ENCODE measurements at places on chromosomes 7 and 10.

DNA sequence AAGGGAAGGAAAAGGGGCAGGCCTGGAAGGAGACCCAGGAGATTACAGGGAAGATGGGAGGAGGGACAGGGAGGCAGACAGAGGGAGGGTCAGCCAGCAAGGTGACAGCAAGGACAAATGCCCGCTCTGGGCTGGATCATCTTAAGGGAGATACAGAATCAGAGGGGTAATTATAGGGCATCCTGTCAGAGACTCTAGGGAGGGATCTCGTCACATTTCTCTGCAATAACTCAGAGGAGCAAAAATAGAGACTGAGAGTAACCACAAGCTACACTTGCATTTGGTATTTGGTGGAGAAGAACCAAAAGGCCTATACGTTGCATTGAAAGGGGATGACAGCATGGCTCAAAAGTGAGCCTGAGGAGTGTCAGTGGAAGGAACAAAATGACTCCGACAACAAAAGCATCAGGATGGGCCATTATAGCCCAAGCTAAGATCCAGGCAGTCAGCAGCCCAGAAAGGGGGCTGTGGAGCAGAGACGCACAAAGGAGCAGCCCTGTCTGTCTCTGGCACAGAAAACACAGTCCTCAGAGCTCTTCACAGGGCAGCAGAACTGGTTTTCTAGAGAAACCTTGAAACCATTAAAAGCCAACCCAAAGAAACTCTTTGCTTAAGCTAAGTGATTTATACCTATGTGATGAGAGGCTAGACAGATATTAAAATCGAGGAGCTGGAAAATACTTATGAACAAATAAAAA lies 430.2 kb upstream of the VSTM2A start:
- no peak for DNase-seq

GRCh38 chr7:34406848-34407530 lies 251.0 kb upstream of the NPSR1 start:
- no peak for DNase-seq

GRCh38 chr7:4692055-4692454 lies 10.0 kb downstream of the FOXK1 start:
- no peak for DNase-seq

DNA sequence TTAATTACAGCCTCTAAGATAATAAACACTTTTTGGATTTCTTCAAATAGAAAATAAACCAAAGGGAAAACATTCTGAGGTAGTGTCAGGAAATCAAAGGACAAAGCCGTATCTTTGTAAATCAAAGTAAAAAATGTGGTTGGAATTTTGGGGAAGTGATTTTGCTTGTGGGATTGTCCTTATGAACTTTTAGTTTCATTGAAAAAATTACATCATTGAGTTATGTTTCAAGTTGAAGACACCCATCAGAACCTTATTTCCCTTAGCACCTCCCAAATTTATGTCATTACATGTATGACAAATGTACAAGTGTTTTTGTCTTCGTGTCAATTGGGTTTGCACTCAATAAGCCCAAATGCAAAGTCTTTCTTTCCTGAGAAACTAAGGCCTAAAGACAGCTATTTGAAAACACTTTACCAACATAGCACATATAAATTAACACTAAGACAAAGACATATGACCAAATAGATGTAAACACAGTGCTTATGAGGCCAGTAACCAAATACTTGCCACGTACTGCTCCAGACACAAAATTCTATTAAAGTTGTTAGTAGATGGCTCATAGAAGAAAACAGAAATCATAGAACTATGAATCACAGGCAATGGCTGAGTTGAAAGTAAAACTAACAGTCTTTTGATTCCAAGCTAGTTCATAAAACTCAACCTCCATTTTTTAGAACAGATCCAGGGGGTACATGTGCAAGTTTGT lies 26.9 kb upstream of the LAMB4 start:
- no peak for DNase-seq

DNA sequence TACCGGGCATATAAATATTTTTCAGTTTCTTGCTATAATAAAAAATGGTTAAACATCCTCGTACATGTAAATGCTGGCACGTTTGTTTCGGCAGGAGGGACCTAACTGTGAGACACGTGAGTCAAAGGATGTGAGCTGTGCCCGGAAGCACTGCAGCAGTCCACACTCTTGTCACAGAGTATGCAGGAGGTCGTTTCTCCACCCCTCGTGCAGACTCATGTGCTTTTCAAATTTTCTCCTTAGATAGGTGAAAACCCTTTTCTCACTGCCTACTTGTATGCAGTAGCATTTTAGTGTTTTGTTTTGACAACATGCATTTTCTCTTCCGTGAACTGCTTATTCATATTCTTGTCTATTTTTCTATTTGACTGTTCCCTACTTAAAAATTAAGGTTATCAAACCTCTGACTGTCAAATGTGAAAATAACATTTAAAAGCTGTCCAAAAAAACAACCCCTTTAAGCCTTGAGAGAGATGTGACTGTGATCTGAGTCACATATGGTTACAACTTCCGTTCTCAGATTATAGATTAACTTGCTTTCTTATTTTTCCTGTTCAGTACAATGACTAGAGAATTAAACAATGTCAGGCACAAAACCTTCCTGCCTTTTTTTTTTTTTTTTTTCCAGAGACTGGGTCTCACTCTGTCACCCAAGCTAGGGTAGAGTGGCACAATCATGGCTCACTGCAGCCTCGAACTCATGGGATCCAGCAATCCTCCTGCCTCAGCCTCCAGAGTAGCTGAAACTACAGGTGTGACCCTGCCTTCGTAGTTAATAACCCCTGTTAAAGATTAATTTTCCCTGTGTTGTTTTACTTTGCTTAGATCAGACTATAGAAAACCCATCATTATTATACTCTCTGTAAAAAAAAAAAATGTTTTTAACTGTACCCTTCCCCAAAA lies 45.1 kb downstream of the DPY19L1 start:
- DNase-seq, result no peak

- no peak for DNase-seq
Observed at GRCh38 chr7:25675789-25676474, 447.6 kb upstream of the NPVF start.

DNA sequence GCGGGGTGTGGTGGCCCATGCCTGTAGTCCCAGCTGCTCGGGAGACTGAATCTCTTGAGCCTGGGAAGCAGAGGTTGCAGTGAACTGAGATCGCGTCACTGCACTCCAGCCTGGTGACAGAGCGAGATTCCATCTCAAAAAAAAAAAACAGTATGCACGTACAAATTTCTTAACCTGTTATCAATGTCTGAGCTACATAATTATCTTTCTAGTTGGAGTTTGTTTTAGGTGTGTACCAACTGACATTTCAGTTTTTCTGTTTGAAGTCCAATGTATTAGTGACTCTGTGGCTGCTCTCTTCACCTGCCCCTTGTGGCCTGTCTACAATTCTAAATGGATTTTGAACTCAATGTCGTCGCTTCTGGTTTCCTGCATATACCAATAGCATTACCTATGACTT lies 40.3 kb downstream of the CD36 start:
- no peak for DNase-seq

DNA sequence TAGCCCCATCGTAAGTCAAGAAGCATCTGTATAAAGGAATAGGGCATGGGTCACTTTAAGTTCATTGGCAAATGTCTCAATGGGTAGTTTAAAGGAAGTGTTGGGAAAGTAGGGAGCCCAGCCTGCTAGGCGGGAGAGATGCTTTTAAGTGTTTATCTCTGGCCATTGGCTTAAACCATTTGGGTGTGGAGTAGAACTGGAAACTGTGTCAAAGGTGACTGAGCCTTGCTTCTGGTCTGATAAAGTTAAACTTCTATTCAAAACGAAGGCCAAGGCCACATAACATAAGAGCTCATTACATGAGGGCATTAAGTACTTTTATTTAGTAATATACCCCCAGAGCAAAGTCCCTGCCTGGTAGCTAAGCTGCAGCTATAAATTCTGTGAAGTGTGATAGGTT lies 148.7 kb downstream of the SPAG6 start:
- no peak for DNase-seq

- DNase-seq, result no peak
Observed at GRCh38 chr7:74267756-74268565, 13.8 kb upstream of the RFC2 start.

DNA sequence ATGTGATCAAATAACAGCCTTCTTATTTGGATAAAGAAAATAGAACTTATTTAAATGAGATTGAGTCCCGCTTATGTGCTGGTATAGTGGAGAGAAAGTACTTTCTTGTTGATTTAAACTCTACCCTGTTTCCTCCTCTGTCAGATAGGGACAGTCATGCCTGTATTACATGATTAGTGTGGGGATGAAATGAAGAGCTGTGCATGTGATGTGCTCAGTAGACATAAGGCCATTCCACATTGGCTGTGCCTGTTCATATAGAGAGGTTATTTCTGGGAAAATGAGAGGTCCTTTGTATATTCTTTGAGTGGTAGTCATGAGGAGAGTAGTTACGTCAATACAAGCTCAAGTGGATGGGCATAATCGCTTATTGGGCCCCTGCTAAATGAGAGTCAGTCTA lies 5.7 kb downstream of the MTURN start:
- no peak for DNase-seq

- DNase-seq, result no peak
Observed at GRCh38 chr7:134462337-134462925, 3.5 kb upstream of the AKR1B1 start.

DNA sequence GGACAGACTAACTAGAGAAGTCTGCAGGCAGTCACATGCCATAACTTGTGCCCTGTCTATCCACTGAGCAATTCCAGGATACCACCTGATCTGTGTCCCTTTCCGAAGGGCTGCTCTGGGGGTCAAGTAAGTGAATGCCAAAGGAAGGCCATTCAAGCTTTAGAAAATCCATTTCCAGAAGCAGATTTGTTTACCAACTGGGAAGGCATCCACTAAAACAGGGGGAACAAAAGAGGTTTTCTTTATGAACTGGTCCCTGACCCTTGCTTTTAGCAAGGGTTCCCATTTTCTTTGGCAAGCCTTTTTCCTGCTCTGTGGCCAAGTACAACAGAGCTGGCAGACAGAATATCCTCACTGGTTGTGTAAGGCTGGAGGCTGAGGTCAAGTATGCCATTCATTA lies 36.5 kb downstream of the ITPRID1 start:
- DNase-seq, result no peak

GRCh38 chr10:4931587-4931986 lies 31.6 kb upstream of the AKR1C1 start:
- DNase-seq, result peak; percentile 15

- DNase-seq, result no peak
Observed at GRCh38 chr10:75755528-75755927, 324.1 kb downstream of the LRMDA start.
